IMR-90 (cell line): ENCODE measurements at places on chromosomes 13 and 19.
A peak's percentile ranks its signal among the peaks of the same experiment; 100 is the strongest.

- DNase-seq: peak; percentile 4
Observed at GRCh38 chr13:72530471-72530870, 197.0 kb downstream of the MZT1 start.

GRCh38 chr13:62537593-62537992 is 1121.9 kb upstream of the PCDH20 start:
- DNase-seq: no peak

DNA sequence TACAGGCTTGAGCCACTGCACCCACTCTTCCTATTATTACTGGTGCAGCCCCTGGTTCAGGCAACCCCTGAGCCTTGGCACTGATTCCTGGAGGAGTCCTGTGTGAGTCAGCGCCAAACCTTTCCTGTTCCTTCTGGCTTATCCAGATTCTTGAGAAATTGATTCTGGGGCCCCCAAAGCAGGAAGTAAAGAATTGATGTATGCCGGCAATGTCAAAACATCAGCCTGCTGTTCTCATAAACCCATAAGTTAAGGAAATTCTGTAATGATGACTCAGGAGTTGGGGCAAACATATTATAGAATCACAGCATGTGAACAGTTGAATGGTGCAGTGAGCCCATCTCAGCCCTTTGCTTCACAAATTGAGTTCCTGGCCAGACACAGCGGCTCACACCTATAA is 1.4 kb upstream of the OR7G3 start:
- DNase-seq: peak; percentile 4

DNA sequence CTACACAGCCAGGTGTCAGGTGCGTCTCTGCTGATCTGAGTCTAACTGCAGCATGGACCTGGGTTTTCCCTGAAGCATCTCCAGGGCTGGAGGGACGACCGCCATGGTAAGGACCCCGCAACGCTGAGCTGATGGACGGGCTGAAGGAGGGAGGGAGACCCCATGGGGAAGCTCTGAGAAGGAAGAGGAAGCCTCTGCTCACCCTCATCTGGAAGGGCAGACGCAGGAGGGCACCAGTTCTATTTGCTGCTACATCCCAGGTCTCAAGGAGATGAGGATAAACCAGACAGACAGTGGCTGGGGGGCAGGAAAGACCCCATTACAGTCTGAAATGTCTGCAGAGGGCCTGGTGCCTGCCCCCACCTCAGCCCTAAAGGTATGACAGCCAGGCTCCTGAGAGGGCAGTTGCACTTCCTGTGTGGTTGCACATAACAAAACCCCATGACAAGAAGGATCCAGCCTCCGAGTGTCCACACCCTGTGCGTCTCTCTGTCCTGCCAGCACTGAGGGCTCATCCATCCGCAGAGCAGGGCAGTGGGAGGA is at the start of gene LILRA2:
LILRA2 (plus strand) TSS at position 461 of the 543 bp plus-strand sequence. CDS start 89 bp downstream, outside the sequence.
- no peak for DNase-seq

DNA sequence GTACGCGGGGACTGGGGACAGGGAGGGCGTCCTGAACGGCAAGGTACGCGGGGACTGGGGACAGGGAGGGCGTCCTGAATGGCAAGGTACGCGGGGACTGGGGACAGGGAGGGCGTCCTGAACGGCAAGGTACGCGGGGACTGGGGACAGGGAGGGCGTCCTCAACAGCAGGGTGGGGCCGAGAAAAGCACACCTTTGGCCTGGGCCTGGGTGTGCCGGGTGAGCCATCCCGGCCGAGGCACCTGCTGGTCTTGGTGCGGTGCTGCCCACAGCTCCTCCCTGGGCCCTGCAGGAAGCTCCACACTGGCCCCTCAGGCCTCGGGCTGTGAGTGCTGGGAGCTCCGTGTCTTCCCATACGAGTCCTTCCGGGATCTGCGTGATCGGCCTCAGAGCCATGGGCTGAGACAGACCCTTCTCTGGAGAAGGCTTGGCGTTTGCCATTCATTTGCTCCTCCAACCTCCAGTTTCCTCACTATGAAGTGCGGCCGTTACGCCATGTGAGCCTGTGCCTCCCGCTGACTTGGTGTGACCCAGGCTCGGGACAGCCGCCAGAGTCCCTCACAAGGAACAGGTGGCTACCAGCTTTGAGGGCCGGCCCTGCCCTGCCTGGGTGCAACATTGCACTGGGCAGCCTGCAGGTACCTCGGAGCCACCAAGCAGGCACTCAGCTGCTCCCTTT is 7.8 kb upstream of the ZNF554 start:
- no peak for DNase-seq

GRCh38 chr19:17172624-17173345 is 42.4 kb upstream of the USE1 start:
- no peak for DNase-seq

- DNase-seq: peak; percentile 4
Observed at GRCh38 chr13:22235285-22235949, 564.5 kb downstream of the FGF9 start.

DNA sequence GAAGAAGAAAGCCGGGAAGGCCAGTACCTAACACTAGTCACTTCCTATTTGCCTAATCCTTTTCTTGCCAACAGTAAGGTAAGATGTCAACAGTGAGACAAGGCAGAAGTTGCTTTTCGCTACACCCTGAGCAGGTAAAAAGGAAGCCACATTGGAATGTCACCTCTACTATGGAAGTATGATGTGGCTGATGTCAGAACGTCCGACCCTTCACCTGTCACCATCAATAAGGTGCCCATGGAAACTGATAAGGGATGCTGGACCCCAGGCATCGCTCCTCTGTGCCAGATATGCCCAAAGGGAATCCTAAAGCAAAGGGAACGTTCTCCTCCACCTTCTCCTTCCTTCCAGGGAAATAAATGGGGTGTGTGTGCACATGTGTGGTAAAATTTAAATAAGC is 34.3 kb downstream of the COL4A1 start:
- no peak for DNase-seq

DNA sequence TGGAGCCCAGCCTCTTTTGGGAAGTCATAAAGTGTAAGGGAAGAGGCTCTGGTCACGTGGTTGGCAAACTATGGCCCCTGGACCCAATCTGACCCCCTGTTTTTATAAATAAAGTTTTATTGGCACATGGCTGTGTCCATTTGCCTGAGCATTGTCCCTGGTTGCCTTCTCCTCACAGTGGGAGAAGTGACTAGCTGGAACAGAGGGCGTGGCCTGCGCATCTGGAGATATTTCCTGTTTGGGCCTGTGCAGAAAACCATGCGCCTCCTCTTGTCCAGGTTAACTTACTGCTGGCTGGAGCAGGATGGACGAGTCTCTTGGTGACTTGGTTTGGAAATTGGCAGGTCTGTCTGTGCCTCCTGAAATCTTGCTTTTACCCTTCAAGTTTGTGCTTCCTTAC is 48.3 kb downstream of the KDM4B start:
- DNase-seq: no peak

GRCh38 chr19:15584541-15585115 is 30.4 kb upstream of the CYP4F8 start:
- DNase-seq: peak; percentile 28

DNA sequence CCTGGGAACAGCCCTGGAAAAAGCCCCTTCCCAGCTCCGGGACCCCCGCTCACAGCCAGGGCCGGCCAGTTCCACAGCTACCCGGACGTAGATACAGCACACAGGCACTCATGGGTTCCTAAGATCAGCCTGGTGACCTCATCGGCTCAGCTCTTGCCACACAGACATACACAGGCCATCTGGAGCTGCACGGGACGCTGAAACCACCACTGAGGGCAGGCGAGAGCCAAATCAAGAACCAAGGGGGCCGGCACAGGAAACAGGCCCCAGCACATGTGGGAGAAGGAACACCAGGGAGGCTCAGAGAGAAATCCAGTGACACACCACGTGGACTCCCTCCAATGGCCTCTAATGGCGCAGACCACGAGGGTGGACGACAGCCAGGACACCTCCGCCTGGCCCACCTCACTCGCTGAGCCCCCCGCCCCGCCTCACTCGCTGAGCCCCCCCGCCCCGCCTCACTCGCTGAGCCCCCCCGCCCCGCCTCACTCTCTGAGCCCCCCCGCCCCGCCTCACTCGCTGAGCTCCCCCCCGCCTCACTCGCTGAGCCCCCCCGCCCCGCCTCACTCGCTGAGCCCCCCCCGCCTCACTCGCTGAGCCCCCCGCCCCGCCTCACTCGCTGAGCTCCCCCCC is 69.7 kb upstream of the C13orf46 start:
- peak; percentile 95 for DNase-seq

- peak; percentile 73 for DNase-seq
Observed at GRCh38 chr13:110712081-110712848, 1.2 kb upstream of the ING1 start.

DNA sequence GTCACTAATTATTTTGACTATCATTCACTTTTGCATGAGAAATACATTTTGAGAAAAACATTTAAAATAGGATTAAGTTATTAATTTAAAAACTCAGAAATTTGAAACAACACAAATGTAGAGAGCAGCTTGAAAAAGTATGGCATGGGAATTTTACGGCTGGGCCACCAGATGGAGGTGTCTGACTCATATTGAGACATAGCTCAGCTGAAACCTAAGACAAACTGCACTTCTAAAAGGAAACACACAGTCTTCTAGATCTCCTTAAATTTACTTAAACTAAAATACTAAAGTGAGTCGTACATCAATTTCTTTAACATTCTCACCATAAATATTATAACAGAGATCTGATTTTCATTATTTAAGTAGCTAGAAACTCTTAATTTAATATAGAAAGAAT is 41.9 kb upstream of the POSTN start:
- peak; percentile 86 for DNase-seq

DNA sequence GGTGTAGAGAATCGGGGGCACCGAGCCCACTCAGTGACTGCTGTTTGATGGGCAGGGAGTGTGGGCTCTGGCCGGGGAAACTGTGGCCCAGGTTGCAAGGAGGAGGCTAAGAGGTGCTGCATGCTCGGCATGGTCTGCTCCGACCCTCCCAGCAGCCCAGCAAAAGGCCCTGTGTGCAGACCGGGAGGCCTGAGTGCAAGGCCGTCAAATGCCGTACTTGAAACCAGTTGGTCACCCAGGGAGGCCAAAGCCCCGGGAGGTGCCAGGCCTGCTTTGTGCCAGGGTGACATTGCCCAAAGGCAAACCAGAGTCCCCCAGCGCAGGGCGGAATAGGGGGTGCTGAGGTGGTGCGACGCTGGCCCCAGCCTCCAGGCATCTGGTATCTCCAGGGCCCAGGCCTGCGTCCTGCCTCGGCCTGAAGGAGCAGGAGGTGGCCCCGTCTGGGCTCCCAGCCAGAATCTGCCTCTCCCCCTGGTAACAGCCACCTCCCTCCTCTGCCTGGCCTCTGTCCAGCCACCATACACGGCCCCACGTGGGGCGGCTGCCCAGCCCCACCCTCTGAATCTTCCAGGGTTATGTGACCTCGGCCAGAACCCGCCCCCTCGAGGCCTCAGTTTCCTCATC is 4.0 kb downstream of the PIK3R2 start:
- DNase-seq: peak; percentile 83

DNA sequence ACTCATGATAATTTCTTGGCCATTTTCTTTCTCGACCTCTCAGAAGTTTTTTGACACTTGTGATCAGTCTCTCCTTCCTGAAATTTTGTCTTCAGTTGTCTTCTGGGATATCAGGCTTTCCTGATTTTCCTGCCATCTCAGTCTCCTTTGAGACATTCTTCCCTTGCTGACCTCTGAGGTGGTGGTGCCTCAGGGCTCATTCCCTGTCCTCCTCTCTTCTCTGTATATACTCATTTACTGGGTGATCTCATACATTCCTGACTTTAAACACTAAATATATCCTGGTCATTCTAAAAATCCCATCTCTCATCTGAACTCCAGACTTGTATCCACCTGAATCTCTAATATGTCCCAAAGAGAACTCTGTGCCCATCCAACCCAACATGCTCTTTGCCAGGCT is 31.3 kb upstream of the STARD13 start:
- peak; percentile 16 for DNase-seq

DNA sequence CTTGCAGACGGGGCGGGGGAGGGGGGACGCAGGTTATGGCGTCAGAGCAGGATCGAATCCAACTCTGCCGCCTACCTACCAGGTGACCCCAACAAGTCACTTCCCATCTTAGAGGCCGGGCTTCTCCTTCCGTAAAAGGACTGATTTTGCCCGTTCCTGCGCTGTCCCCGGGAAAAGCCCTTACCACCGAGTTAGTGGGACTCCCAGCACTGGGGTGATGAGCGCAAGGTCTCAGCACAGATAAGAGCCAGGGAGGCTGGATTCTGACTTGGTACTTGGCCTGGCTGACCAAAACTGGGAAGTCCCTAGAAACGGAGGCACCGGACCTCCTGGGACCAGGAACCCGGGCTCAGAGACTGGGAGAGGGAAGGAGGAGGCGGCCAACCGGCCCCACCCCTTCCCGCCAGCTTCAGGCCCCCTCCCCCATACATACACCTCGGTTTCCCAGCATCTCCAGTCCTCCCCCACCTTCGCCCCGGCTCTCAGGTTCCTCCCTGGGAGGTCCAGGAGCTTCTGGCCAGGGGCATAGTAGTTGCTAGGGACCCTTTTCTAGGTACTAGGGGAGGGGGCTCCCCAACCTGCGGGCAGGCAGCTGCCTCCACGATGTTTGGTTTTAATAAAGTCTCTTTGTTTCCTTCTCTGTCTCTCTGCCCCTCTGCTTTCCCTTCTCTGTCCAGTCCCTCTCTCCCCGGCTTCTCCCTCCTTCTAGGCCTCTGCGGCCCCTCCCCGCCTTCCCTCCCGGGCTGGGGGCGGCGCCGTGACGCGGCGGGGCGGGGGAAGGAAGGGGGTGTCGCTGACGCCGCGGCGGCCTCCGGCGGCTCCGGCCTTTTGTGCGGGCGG is at the start of gene GRAMD1A:
GRAMD1A (plus strand) TSS at position 826 of the 840 bp plus-strand sequence. CDS start 156 bp downstream, outside the sequence.
- DNase-seq: peak; percentile 80

- DNase-seq: no peak
Observed at GRCh38 chr19:58569191-58569942, 3.8 kb downstream of the MZF1 start.

- no peak for DNase-seq
Observed at GRCh38 chr19:39908803-39909202, 25.6 kb downstream of the FCGBP start.

GRCh38 chr13:88526853-88527215 is 855.7 kb downstream of the SLITRK5 start:
- DNase-seq: no peak

DNA sequence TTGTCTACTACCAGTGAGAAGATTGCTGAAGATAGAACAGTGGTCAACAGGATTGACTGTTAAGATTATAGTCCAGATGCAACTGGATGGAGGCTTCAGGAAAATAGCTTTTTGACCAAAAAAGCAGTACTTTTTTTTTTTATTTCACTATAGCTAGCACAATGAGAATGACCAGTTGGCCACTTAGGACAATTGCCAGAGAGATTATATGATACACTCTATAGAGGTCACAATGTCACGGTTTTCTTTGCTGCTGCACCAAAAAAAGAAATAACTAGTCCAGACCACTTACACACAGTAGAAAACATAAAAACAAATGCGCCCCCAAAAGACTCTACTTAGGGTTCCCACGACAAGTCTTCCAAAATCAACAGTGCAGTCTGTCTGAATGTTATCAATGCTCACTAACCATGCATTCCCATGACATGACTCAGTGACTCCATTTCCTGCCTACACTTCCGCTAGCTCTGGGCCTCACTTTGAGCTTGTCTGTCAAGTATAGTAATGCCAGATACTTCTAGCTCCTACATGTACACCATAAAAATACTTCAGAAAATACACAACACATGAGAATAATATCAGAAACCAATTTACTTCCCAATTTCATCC is 209.1 kb upstream of the STARD13 start:
- DNase-seq: peak; percentile 97
